AG10803 (cell line): ENCODE measurements at places on chromosomes 11 and 22.
A peak's percentile ranks its signal among the peaks of the same experiment; 100 is the strongest.

- no peak for DNase-seq
Measured at GRCh38 chr11:94998285-94998684, 24.8 kb downstream of the KDM4D start.

DNA sequence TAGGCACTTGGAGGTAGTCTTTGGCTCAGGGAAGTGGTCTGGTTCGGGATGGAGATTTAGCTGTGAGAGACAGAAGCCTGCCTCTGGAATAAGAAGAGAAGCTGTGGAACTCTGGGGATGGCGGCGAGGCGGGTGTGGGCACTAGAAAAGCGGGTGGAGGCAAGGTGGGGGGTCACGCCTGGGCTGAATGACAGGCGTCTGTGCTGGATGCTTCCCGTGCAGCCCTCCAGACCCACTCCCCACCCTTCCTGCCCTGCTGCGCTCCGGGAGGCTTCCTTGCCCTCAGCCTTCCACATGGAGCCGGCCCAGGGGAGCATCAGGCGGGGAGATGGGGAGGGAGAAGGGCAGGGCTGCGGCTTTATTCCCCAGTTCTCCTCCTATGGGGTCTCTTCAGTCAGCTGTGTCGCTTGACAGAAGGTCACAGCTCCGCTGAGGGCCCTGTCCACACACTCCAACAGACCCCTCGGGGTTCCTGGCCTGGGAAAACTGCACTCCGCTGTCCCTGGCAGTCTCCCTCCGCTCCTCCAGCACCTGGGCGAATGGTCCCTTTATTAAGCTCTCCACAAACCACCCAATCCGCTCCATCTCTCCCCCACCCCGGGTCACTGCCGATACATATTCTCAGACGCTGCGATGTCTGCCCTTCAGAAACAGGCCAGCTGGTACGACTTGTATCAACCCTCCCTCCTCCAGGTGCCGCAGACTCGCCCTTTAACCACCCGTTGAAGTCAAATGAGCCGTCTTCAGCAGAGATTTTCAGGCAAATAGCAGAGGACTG is 6.2 kb downstream of the DNAJB13 start:
- no peak for DNase-seq

GRCh38 chr11:69352715-69353319 is 58.9 kb downstream of the MYEOV start:
- DNase-seq = peak; percentile 89

DNA sequence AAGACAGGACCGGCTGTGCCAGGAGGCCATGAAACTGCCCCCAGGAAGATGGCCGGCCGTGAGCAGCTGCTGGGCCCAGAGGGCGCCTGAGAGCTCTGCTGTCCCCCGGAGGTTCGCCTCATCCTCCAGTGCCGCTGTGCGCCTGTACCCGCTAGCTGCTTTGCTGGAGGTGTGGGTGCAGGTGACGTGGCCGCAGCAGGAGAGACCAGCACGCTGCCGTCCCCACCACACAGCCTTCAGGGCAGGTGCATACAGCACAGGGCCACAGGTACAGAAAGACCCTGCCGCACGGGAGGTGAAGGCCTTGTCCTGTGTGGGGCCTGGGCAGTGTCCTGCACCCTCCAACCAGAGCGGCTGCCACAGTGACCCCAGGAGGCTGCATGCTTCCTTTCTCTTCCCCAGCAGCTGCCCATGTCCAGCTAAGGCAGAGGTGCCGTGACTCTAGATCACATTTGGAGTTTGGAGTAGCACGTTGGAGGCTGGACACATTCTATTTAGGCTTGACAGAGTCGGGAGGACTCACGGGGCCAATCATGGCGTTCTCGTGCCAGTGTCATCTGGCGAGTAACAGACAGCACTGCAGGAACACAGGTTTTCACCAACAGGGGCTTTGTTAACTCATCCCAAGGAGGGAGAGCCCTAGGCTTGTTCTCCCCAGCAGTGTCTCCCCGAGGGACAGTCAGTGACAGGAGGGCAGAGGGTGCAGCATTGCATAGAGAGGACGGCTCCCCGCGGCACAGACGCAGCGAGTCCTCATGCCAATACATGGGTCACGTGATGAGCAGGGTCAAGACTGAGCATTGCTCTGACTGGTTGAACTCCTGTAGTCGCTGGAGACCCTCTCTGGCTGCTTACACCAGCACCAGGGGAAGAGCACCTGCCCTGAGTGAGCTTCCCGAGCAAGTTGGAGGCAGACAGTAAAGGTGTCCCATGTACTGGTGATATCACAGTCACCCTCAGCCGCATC is 18.7 kb upstream of the PANX2 start:
- no peak for DNase-seq

DNA sequence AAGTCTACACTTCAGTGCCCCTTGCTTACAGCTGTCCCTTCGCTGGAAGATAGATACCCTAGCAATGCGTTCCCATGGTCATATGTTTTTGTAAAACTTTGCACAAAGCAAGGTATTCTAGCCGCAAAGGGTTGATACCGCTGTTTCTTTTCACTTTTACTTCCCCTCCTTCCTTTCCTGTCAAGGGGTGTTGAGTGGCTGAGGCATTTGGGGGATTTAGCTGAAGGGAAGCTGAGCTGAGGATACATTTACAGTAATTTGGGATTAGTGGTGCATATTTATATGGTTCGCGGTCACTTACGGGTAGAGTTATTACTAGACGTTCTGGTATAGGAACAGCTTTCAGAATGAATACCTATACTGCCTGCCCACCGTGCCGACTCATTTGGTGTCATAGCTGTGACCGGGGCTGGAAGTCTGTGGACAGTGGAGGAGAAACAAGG is 86.9 kb upstream of the WNT11 start:
- DNase-seq = no peak

GRCh38 chr11:122601141-122602125 is 54.1 kb upstream of the UBASH3B start:
- peak; percentile 89 for DNase-seq

DNA sequence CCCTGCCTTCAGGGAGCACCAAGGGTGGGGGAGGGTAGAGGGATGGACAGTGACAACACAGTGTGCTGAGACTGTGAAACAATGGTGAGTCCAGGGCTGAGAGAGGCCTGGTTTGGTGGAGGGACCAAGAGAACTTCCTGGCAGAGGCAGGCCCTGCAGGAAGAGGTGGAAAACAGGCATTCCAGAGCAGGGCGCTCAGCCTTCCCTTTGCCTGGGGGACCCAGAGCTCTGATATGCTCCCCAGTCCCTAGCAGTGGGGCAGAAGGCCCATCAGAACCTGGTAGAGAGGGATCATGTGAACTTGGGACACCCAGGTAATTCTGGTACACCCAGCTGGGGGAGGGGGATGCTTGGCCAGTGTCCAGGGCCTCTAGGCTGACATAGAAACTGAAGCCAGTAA is 17.2 kb upstream of the UVRAG start:
- DNase-seq = peak; percentile 31

DNA sequence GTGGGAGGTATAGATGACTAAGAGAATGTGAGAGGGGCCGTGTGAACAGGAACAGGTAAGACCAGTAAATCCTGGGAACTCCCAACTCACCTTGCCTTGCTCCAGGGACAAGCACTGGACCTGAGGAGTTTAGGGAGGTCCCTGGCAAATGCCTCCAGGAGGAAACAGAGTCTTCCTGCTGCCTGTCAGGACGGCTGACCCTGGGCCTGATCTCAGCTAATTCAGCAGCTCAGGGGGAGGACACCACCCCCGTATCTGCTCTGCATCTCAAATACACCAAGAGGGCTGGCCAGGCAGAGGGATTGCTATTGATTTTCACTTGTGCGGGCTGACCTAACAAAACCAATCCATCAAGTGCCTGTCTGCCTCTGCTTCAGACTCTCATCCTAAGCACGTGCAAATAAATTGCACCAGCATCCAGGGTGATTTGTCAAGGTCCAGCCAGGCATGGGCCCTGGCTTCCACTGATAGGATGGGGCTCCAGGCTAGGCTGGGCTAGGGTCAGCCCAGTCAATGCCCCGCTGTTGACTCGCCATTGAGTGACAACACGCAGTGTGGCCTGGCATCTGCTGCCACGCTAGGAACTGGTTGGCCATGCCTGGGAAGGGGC is 20.3 kb downstream of the UQCR10 start:
- DNase-seq = no peak

DNA sequence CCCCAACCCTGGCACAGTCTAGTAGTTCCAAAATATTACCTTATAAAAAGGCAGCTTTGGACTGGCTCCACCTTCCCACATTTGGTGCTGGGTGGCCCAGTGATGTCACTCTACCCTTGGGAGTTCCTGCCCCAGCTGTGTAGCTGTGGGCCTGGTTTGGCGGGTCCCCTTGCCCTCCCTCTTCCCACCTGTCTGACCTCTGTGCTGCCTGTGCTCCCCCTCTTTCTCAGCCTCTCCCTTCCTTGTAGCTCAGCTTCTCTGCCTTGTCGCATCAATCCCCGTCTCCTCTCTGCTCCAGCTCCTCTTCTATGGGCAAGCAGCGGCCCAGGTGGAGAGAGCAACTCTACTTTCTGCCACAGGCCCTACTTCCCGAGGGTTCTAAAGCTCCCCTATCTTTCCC is 54.6 kb downstream of the CHRDL2 start:
- DNase-seq = no peak

DNA sequence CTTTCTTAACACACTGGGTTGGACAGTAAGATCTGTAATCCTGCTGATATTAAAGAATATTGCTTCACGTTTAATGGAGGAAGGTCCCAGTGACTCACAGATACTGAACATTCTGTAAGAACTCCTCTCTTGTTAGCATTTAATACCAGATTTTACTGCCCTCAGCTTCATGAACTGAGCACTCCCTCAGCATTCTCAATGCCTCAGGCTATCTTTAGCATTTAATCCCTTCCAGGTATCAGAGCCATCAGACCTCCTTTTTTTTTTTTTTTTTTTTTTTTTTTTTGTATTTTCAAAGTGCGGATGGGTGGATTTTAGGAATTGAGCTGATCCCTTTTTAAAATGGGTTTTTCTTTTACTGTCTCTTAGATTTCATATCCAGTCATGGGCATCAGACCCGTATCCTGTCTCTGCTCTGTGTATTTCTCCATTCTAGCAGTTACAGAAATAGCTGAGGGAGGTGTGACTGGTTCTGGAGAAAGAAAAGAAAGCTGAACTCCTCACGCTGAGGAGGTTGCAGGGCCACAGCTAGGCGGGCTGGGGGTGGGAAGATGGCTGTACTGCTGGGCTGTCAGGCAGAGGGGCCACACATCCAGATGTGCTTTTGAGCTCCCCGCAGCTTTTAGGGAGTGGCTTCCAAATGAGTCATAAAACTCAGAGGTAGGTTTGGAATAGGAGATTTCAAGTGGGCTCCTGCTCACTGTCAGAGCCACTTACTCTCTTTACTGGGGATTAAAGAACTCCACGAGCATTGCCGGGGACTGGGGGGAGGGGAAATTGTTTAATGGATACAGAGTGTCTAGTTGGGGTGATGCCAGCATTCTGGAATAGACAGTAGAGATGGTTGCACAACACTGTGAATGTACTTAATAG is 97.0 kb downstream of the SYT9 start:
- DNase-seq = no peak

DNA sequence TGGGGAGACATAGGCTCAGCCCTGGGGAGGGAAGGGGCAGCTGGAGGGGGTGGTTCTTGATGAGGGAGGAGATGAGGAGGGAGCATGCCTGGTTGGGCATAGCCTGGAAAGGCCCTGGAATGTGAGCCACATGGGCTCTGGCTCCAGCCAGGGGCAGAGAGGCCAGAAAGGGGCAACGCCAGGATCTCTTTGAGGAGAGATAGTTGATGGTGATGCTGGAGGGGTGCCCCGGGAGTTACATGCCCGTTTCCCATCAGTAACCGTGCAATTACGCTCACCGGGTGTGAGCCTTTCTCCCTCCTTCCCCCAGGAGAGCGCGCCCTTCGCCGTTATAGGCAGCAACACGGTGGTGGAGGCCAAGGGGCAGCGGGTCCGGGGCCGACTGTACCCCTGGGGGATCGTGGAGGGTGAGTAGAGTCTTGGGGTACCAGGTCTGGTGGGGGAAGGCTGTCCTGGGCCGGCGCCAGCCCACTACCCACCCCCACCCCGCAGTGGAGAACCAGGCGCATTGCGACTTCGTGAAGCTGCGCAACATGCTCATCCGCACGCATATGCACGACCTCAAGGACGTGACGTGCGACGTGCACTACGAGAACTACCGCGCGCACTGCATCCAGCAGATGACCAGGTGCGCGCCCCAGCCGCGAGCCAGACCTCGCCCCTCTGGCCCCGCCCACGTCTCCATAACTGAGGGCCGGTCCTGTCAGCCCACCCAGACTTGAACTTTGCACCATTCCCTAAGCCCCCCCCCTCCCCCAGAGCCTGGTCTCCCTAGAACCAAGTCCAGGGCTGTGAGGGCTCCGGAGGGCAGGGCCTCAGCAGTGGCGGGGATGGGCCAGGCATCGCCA is 1.8 kb upstream of the GP1BB start:
- DNase-seq = no peak
